ENCODE measurements at places on chromosomes 1 and 21. TPM values are rescaled to one million over a fixed set of nuclear protein-coding genes. Genes with fewer than 3 reads are reported as not detected.

AVPR1B gene
- not detected for total RNA-seq

LIPI gene
- total RNA-seq = not detected

IPO9 gene
- total RNA-seq = 24.7 TPM

TNFRSF1B gene
- total RNA-seq = 5.8 TPM

TCHH gene
- total RNA-seq = not detected

RHBG gene
- not detected for total RNA-seq

C1orf159 gene
- total RNA-seq = 13.3 TPM

PLA2G2F gene
- not detected for total RNA-seq

GJA8 gene
- total RNA-seq = not detected

SMIM1 gene
- 3.3 TPM for total RNA-seq

SKI gene
- 25.4 TPM for total RNA-seq

Data from melanocyte of skin (primary cell).